ENCODE measurements at places on chromosomes 3 and 15. TPM values are rescaled to one million over a fixed set of nuclear protein-coding genes. Genes with fewer than 3 reads are reported as not detected.

DNA sequence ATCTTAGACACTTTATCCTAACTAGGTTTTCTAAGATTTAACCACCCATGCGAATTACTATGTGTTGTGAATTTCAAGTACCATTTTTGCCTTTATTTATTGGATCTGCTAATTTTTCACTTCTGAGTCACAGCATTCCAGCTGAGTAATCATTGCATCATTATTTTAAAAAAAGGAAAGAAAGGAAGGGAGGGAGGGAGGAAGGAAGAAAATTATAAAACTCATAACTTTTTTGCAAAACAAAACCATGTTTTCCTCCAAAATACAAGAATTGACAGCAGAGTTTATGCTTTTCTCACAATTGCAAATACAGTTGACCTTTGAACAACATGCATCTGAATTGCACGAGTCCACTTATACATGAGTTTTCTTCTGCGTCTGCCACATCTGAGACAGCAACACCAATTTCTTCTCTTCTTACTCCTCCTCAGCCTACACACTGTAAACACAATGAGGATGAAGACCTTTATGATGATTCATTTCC, 651.4 kb upstream of the NECTIN3 start:
- no peak for DNase-seq

DNA sequence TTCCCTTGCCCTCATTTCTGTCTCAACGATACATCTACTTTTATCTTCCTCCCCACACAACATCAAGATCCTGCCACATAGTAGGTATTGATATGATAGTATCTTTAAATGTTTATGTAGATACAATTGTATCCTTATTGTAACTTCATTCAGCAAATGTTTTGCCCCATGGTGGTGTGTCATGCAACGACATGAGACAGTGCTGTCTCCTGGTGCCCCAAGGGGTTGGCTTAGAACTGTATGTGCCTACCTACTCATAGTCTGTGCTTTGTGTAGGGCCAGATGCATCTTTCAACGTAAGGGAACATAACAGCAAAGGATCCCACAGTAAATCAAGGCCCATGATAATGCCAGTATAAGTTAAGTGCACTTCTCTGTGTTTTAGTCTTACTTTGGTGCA, 2.8 kb upstream of the CD47 start:
- DNase-seq = peak; percentile 45

DNA sequence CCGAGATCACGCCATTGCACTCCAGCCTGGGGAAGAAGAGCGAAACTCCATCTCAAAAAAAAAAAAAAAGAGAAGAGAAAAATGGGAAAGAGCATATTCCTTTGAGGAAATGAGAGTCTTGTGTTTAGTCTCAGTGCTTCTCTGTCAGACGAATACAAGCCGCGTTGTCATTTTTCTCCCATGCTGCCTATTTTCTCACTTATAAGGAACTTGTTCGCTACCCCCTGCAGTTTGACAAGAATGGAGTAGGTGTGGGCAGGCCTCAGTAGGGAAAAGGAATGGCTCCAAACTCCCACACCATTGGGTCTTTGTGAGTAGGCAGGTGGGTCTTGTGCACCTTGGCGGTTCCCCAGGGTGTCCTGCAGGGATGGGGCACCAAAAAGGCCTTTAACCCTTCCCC, 6.5 kb downstream of the GPR160 start:
- no peak for DNase-seq

The GOLGA6D gene
- not detected for total RNA-seq

DNA sequence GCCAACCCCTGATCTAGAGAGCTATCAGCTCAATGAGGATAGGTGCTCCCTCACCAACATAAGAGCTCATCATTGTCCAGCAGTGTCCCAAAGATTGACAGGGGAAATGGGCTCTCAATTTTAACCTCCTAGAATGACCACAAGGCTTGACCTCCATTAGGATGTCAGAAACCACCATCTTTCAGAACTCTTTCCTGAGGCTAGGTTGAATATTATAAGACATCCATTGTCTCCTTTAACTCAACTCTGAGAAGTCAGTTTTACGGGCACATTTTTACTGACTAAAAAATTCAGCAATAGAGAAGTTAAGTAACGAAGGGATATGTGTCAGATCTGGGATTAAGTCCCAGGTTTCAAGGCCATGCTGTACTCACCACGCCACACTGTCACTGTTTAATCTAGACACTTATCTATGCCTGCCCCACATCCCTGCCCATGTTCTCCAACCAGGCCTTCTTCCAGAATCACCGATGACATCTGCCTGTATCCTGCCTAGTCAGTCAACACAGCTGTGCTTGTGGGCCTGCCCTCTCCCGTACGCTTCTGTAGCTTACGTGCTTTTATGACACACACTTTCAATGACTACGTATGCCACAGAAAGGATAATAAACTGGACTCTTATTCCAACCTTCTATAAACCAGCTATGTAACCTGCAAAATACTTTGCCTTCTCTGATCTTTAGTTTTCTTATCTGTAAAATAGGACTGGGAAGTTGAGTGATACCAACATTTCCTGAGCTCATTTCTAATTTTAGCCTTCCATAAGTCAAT, 17.1 kb upstream of the MUC13 start:
- no peak for DNase-seq

GRCh38 chr15:101018450-101018849, 99.3 kb downstream of the LRRK1 start:
- no peak for DNase-seq

DNA sequence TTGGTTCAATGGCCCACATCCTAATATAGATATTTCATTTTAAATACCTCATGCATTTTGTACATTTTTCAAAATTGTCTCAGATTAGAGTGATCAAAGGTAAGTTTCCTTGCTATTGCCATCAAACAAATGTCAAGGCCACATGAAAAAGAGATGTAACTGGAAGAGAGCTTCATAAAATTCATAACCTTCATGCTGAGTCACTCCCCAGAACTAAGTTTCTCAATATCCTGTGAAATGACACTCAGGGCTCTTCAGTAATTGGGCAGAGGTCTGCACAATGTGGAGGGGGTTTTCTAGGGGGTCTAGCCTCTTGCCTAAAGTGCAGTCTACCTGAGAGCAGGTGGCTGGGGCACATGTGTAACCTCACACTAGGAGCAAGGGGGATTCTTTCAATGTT, 152.2 kb upstream of the SLC2A2 start:
- DNase-seq = peak; percentile 25

The SUCNR1 gene
- not detected for total RNA-seq

The PAK6 gene
- total RNA-seq = not detected

DNA sequence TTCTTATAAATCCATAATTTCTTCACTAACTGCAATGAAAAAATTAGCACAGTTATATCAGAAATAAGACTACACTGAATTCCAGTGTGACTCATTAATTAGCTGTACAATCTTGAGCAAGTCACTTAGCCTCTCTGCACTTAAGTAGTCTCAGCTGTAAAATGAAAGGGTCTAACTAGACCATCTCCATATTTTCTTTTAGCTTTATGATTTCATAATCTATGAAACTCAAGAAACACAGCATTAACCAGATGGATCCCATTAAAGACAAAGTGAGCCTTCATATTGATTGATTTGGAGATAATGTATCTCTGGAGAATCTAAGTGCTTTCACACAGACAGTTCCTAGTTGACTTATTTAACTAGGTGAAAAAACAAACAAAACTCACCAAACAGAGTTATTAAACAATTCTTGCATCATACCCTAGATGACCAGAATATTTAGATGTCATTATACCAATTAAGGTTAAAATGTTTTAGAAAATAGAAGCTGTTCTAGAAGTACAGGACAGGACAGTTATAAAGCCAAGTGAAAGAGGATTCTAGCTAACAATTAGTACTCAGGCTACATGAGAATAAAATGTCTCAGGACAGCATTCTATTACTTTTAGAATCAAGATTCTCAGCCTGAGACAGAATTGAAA, 11.2 kb downstream of the CSNK1G1 start:
- DNase-seq = no peak

Data from activated naive CD4-positive, alpha-beta T cell treated with anti-CD3 and anti-CD28 coated beads for 36 hours (primary cell).